ENCODE measurements at places on chromosomes 7 and 10.

DNA sequence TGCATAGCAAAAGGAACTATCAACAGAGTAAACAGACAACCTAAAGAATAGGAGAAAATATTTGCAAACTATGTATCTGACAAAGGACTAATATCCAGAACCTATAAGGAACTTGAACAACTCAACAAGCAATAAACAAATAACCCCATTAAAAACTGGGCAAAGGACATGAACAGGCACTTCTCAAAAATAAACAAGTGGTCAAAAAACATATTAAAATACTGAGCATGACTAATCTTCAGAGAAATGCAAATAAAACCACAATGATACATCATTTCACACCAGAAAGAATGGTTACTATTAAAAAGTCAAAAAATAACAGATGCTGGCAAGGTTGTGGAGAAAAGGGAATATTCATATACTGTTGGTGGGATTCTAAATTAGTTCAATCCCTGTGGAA is 17.1 kb downstream of the MAGI2 start:
- no peak overlapping the region for H3K27ac ChIP-seq
- no peak for DNase-seq
- no peak overlapping the region for H3K4me3 ChIP-seq
- no peaks in the 10 kb centered on the region for H3K36me3 ChIP-seq
- no peaks in the 10 kb centered on the region for H3K27me3 ChIP-seq
- H3K4me1 ChIP-seq, result no peaks in the 10 kb centered on the region

GRCh38 chr10:21507150-21507549 is 18.3 kb downstream of the SKIDA1 start:
- H3K36me3 ChIP-seq, result no peaks in the 10 kb centered on the region
- no peak for DNase-seq

GRCh38 chr7:42389697-42390096 is 152.7 kb upstream of the GLI3 start:
- no peak overlapping the region for H3K4me3 ChIP-seq
- H3K36me3 ChIP-seq, result no peaks in the 10 kb centered on the region
- no peak for DNase-seq
- no peaks in the 10 kb centered on the region for H3K27me3 ChIP-seq

GRCh38 chr10:42988069-42988468 is 88.8 kb upstream of the RET start:
- H3K4me3 ChIP-seq, result no peak overlapping the region
- peaks cover 22% of the 10 kb centered on the region for H3K27me3 ChIP-seq
- H3K4me1 ChIP-seq, result peaks cover 3% of the 10 kb centered on the region

DNA sequence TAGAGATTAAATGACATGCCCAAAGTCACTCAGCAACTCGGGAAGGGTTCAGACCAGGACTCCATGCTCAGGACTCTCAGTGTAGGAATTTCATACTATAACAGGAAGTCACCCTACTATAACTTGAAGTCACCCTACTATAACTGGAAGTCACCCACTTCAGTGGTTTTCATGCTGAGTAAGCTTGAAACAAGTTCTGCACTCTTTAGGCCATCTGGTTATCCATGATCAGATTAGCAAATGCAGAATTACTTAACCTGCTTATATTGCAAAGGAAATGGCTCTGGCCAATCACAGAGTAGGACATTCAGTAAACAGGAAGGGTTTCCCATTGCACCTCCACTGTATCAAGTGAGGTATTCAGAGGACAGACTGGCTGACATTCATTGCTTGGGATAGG is 1240.4 kb downstream of the GATA3 start:
- H3K4me1 ChIP-seq, result no peaks in the 10 kb centered on the region
- DNase-seq, result no peak
- H3K27ac ChIP-seq, result no peak overlapping the region

DNA sequence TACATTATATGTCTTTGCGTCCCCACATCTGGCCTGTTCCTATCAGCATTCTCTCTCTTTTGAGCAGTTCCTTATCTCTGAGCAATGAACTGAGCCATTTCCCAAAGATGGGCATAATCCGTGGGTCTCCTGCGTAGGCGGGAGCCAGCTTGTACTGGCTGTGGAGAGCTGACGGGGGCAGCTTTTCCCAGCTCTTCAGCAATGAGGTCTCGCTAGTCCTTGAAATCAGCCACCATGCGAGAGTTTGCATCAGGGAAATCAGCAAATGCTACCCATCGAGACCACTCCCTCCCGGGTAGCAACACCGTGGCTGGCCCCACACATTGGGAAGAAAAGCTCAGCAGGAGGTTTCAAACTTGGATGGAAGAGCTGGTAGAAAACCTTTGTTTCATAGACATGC is 51.9 kb upstream of the FAM180A start:
- H3K4me1 ChIP-seq, result peaks cover 9% of the 10 kb centered on the region
- H3K4me3 ChIP-seq, result no peak overlapping the region
- no peaks in the 10 kb centered on the region for H3K36me3 ChIP-seq
- peaks cover 16% of the 10 kb centered on the region for H3K27me3 ChIP-seq
- no peak for DNase-seq

DNA sequence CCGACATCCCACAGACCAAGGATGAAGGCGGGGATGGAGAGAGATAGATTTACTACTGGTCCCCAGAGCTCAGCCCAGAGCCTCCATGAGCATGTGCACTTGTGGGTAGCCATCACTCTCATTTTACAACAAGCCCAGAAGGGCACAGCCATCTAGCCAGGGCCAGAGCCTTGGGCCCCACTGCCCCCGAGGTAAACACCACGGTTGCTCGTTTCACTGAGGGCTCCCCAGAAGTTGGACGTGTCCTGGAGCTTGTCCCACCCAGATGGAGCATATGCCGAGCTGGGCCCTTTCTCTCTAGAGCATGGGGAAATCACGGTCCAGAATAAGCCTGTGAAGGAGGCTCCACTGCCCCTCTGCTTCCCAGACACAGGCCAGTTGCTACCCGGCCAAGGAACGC is 9.0 kb upstream of the TMEM120A start:
- no peak overlapping the region for H3K27ac ChIP-seq
- peaks cover 13% of the 10 kb centered on the region for H3K36me3 ChIP-seq
- no peak overlapping the region for H3K4me3 ChIP-seq
- no peak for DNase-seq

GRCh38 chr7:103821092-103821491 is 168.4 kb downstream of the RELN start:
- no peak for DNase-seq
- H3K4me1 ChIP-seq, result no peaks in the 10 kb centered on the region
- no peak overlapping the region for H3K4me3 ChIP-seq
- H3K27me3 ChIP-seq, result peaks cover 12% of the 10 kb centered on the region
- no peaks in the 10 kb centered on the region for H3K36me3 ChIP-seq

DNA sequence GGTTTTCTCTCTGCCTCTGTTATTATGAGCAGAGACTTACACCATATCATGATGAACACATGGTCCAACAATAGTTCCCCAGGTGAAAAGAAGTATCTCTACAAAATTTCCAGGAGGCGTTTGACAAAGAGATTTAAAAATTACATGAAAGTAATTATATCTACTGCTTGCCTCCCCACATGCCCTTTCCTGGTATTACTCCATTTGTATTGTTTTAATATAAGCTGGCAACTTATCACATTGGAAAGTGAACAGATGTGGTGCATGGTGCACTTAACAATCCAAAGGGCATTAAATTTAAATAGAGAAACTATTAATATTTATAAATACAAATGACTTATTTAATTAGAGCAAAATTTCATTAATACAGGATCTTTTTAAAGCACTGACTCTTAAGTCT is 638.2 kb downstream of the ANKRD7 start:
- no peak overlapping the region for H3K4me3 ChIP-seq
- no peak overlapping the region for H3K27ac ChIP-seq
- no peaks in the 10 kb centered on the region for H3K36me3 ChIP-seq

- no peaks in the 10 kb centered on the region for H3K27me3 ChIP-seq
- H3K27ac ChIP-seq, result no peak overlapping the region
- H3K4me3 ChIP-seq, result no peak overlapping the region
- no peak for DNase-seq
- no peaks in the 10 kb centered on the region for H3K36me3 ChIP-seq
- no peaks in the 10 kb centered on the region for H3K4me1 ChIP-seq
Observed at GRCh38 chr7:97499204-97499603, 232.7 kb upstream of the TAC1 start.
